ENCODE measurements at places on chromosomes 2 and 18.

GRCh38 chr2:67289921-67290371, 107.2 kb upstream of the ETAA1 start:
- DNase-seq: no peak

- no peak for DNase-seq
These were observed 1.8 kb upstream of the SLC19A3 start for GRCh38 chr2:227719641-227720040.

- DNase-seq: no peak
These were observed 8.2 kb downstream of the PROM2 start for GRCh38 chr2:95282458-95282857.

GRCh38 chr2:96333708-96334107, 1.9 kb upstream of the NCAPH start:
- no peak for DNase-seq

- no peak for DNase-seq
These were observed 12.6 kb upstream of the ELAC1 start for GRCh38 chr18:50955253-50955652.

GRCh38 chr2:110219496-110220189, 7.3 kb upstream of the MTLN start:
- peak; percentile 54 for DNase-seq

DNA sequence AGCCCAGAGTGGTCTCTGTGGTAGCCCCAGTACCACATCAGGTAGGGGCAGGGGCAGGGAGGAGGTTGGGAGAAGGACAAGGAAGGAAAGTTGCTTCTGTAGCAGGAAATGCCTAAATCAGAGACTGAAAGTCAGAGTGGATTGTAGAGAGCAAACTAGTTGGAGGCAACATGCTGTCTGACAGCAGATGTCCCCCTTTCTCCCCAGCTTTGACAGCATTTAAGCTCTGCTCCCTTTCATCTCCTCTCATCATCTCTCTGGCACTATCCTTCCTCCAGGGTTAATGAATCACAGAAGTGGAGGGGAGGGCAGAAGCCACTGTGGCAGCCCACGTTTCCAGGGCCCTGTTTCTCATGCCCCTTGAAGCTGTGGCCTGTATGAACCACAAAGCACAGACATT, 50.4 kb downstream of the BOD1L2 start:
- no peak for DNase-seq

- DNase-seq: no peak
These were observed 189.5 kb downstream of the MTCL1 start for GRCh38 chr18:8894823-8895222.

DNA sequence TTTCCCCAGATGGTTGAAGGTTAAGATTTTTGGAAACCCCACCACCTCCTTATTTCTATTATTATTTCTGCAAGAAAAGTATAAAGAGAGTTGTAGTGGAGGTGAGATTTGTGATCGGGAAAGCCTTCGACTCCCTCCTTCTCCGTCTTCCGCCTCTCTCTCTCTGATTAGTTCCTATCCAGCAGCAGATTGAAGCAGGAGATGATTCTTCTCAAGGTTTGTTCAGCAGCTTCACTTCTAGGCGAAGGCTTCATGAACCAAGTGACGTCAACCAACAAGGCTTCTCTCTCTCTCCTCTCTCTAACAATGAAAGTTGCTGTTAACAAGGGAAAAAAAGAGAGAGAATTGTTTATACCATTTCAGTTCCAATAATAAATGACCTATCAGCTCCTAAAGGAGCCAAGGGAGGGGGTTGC, at the start of gene BAZ2B:
Gene BAZ2B (minus strand): TSS at position 263 of the 416 bp plus-strand sequence. CDS start 137,829 bp downstream, outside the sequence.
- peak; percentile 89 for DNase-seq

GRCh38 chr18:79927607-79928562, 23.6 kb downstream of the SLC66A2 start:
- DNase-seq: no peak

GRCh38 chr2:200616656-200617055, 30.8 kb downstream of the AOX1 start:
- DNase-seq: no peak

DNA sequence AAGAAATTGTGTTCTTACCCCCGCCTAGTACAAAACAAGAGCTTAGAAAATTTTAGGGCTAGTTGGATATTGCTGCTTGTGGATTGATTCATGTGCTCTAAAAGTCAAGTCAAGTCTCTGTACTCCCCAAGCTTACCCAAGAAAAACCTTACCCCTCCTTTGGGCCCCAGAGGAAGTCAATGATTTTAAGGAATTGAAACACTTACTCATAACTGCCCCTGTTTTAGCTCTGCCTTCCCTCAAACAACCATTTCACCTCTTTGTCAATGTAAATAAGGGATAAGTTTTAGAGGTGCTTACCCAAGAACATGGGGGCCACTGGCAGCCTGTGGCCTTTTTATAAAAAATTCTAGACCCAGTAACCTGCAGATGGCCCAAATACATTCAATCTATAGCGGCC, 136.6 kb upstream of the RMP24 start:
- no peak for DNase-seq

DNA sequence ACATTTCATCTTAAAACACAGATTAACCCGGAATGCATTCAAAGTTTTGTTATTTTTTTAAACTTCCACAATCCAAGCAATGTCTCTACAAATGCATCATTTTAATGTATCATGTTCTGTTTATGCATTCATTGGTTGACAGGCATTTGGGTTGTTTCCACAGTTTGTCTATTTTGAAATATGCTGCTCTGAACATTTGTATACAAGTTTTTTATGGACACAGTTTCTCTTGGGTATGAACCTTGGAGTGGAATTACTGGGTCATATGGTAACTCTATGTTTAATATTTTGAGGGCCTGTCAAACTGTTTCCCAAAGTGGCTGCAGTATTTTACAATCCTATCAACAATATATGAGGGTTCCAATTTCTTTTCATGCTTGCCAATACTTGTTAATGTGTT, 57.3 kb downstream of the GULP1 start:
- DNase-seq: no peak

DNA sequence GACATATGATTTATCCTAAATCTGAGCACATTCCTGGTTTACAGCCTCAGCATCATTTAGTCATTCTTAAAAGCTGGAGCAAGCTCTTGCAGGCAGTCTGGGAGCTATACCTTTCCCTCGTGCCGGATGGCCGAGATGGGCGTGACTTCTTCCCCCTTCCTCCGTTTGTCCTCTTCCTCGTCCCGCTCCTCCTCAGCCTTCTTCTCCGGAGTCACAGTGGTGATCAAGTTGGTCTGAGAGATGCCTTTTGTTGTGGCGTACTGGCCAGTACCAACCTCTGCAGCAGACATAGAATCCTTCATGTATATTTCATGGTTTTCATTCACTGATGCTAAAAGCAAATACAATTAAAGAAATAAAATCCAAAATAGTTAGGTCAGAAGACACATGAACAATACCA, 124.1 kb upstream of the ZBTB14 start:
- no peak for DNase-seq

GRCh38 chr2:68216454-68217310, 35.6 kb downstream of the PPP3R1 start:
- no peak for DNase-seq

Data from dermis blood vessel endothelial cell (primary cell).